Mesendoderm (in vitro differentiated cells): ENCODE measurements at places on chromosomes 1 and 21.

DNA sequence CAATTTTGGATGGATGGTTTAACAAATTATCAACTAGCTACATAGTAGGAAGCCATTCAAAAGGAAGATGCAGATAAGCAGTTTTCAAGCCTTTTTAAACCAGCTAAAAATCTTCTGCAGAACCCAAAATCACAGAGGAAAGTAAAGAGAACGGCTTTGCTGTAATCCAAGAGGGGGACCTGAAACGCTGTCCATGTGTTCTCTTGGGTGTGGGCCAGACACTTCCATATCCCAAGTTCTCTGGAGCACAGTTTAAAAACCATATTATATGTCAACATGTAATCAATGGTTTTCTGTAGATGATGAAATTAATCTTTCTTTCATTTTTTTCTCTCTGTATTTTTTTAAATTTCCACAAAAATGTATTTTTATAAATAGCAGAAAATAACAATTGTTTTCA, 90.5 kb downstream of the SELENOF start:
- no peak for DNase-seq

- no peak for DNase-seq
Observed at GRCh38 chr1:248849637-248850036, 9.2 kb downstream of the ZNF692 start.

DNA sequence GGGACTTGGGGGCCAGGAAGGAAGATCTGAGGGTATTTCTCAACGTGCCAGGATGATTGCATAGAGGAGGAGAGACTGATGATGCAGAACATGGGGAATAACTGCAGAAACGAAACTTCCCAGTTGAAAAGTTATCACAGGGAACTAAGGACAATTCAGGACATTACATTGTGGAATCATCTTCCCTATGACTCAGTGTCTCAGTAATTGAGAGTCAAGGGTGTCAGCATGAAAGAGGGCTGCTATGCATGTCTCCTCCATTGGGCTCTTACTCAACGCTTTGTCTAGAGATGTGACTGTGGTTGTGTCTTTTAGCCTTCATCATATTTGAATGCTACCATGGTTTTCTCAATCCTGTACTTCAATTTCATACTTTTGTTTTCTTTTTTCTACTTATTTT, 48.9 kb upstream of the PTGFR start:
- DNase-seq, result no peak

DNA sequence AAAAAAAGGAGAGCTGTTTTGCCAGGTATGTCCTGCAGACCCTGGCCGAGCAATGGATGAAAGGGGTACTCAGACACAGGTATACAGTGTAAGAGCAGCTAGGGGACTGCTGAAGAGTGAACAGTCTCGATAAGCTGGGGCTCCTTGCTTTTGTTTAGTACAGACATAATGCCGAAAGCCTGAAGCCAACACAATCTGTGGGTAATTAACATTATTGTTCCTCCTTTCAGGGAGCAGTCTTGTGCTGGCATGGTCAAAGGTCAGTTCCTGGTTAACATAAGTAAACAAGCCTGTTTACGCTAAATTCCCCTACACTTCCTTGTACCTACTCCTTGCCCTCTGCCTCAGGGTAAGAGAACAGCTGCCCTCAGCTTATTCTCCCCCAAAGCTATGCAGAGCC, 272.3 kb upstream of the ST6GALNAC5 start:
- DNase-seq, result peak; percentile 64

DNA sequence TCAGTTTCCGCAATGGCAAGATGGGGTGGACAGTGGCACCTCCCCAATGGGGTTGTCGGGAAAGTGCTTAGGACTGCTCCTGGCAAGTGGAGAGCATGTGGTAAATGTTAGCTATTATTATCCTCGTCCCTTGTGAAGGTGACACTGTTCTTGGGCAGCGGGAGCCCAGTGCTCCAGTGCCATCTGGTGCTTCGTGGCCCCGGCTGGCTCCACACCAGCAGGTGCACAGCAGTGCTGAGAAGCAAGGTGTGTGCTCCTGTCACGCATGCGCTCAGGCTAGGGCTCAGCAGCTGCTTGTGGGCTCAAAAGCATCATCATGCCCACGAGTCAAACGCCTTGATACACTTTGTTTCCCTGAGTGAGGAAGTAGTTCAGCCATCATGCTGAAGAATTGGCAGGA, 24.9 kb upstream of the KCNC4 start:
- DNase-seq, result no peak
